ENCODE measurements at places on chromosomes 2 and 18.

GRCh38 chr2:236403125-236403524 lies 138.9 kb upstream of the ASB18 start:
- no peak for DNase-seq

DNA sequence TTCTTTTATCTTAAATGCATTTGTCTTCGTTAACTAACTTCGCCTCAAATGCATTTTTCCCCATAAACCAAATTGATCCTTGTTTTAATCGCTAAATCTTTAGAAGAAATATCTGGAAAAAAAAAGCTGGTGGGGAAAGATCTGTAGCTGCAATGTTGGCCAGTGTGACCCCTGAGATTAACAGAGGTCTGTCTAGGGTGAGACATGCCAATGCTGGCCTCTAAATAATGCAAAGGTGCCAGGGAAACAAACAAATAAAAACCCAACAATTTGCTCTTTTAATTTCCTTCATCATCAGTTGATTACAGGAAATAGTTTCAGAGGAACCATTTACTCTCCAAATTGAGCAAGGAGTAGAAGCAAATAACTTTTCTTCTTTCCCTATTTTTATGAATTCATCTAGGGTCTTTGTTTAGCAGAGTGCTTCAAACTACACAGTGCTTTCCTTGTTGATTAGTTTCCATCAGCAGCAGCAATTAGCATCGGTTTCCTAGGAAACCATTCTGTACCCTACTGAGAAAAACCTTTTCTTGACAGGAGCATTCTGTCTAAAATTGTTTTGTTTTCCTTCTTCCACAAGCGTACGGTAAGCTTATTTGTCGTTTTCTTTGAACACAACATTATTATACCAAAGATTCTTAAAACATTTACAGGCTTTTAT lies 100.5 kb upstream of the UNC80 start:
- DNase-seq, result no peak

- DNase-seq, result no peak
These were observed 10.1 kb downstream of the ZEB2 start for GRCh38 chr2:144509879-144510221.

DNA sequence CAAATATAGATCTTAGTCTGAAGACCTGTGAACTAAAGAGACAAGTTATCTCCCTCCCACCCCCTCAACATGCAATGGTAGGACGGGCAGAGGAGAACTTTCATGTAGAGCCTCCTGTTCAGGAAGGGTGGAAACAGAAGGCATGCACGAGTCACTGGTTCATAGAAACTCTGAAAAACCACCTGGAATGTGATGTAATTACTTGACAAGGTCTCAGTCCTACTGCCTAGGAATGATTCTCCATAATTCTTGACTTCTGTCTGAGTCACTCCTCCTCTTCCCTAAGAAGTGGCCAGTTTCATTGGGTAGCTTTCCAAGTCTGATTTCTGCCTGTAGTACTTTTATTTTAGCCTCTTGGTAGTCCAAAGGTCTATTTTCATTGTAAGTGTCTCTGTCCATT lies 277.3 kb downstream of the PTPRM start:
- peak; percentile 86 for DNase-seq

DNA sequence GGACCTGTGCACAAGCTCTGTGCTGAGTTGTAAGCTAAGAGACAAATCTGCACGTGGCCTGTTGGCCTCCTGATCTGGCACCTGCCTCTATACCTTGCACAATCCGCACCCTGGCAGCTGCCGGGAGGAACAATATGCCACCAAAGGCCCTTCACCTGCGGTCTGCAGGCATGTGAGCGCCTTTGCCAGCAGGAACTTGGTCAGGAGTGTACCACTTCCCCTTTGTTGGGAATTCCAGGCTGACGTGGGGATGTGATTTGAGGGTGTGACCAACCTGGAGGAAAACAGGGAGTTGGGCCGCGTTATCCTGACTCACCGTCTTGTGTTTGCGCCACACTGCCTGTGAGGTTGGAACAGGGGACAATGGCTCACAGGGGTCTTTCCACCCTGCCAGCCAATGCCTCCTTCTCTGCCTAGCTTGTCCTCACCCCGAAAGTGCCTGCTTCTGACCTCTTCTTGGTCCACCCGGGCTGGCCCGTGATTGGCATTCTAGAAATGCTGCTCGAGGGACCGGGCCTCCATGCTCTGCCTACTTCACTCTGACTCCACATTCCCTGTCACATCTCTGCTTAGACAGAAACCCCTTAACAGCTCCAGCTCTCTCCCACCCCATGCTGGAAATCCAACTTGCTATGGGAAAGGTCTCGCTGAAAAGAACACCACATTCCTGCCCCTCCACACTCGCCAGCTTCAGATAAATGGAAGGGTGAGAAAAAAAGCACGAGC lies 67.1 kb upstream of the MAP4K4 start:
- DNase-seq, result peak; percentile 93

- DNase-seq, result no peak
These were observed 19.1 kb downstream of the CYBRD1 start for GRCh38 chr2:171541202-171541887.

- DNase-seq, result no peak
These were observed 453.4 kb upstream of the SLC14A2 start for GRCh38 chr18:45161850-45162249.

Measured in bronchial epithelial cell (primary cell).